ENCODE measurements at places on chromosomes 12 and 14.

DNA sequence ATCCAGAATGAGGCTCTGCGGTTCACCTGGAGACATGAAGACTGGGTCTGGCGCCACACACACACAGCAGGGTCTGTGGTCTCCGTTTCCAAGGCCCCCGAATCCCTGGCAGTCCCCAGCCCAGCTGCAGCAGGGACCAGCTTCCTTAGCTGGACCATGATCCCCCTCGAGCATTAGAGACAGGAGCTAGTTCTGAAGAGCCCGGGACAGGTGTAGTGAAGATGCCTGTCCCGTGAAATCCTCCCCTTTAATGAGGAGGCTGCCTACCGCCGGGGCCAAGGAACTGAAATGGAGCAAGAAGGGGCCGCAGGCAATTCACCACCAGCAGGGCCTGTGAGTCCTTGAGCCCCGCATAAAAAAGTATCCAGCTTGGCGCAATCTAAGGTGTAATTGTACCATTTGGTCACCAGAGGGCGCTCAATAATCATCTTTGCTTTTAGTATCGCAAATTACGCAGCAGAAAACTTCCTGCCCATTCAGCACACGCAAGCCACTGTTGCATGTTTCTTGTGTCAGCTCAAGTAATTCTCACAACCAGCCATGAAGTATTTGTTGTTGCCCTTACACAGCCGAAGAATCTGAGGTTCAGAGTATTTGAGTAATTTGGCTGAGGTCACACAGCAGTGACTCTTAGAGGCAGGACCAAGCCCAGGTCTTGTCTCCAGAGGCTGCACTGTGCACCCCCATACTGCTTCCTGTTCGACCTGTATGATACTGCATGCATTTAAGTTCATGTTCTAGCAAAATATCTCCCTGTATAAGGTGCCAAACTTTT is 54.3 kb upstream of the PPP2R5C start:
- DNase-seq = no peak

DNA sequence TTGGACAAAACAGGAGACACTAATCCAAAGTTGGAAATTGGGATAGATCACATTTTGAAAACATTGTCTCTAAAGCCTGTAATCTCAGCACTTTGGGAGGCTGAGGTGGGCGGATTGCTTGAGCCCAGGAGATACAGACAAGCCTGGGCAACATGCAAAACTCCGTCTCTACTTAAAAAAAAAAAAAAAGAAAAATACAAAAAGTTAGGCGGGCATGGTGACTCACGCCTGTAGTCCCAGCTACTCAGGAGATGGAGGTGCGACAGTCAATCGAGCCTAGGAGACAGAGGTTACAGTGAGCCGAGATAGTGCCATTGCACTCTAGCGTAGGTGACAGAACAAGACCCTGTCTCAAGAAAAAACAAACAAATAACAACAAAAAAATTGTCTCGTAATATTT is 152.1 kb downstream of the MGAT4C start:
- no peak for DNase-seq

DNA sequence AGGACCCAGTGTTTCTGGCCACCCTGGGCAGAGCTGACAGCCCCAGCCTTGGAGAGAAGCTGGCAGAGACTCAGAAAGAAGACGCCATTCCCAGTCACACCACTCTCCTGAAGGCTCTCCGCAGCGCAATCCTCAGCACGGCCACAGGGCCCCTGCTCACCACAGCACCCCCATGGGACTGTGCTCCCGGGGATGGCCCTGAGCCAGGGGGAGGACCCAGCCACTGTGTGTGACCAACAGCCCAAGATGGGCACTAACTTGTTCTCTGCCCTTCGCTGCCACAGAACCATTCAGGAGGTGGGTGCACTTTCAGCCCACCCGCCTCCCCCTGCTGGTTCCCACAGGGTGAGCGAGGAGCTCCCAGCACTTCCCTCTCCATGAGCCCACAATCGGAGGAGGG is 57.1 kb downstream of the CCNK start:
- DNase-seq = no peak

- DNase-seq = no peak
These were observed 4.2 kb downstream of the SERPINA10 start for GRCh38 chr14:94288610-94289465.

GRCh38 chr14:100565650-100566049 is 21.6 kb downstream of the BEGAIN start:
- DNase-seq = no peak

GRCh38 chr12:278046-278445 is 15.4 kb upstream of the SLC6A13 start:
- no peak for DNase-seq

DNA sequence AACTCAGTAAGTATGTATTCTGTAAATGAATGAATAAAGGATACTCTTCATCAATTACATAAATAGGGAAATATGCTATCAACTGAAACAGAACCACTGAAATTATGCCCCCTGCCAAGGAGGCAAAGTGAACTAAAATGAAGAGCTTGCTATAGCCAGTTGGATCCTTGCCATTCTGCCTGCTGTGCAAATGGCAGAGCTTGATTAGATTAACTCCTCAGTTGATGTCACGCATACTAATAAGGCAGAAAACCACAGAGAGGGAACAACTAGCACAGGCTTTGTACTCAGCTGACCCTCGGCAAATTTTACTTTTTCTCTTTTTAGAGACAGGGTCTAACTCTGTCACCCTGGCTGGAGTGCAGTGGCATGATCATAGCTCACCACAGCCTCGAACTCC is 36.7 kb upstream of the FERMT2 start:
- no peak for DNase-seq

GRCh38 chr14:48616931-48617330 is 941.5 kb upstream of the MDGA2 start:
- no peak for DNase-seq

DNA sequence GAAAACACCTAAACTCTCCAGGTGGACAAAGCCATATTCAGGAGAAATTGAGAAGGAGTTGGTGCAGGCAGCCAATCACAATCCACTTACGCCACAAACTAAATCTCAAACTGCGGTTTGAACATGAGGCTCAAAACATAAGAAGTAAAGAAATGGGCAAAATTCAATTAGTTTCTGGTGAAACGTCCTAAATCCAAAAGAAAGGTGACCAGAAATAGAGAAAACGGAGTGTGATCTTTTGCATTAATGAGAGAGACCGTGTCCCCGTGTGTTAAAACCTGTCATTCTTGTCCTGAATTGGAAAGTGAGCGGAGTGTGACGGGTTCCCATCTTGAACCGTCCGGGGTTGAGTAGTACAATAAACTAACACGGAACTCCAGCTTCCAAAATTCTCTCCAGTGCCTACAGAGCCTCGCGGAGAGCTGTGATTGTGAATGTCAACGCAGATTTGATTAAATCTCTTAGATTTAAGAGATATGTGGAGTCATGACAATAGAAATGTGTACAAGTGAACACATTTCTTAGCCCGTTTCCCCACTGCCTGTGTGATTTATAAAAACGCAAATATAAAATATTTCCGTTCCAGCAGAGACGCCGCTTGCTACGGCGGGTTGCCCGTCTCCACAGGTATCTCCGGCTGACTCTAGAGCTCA is 595 bp upstream of the METAP2 start:
- no peak for DNase-seq

- DNase-seq = no peak
These were observed 79.9 kb upstream of the SYT10 start for GRCh38 chr12:33519566-33519965.

GRCh38 chr14:62445570-62445969 is 599.7 kb downstream of the KCNH5 start:
- DNase-seq = no peak

DNA sequence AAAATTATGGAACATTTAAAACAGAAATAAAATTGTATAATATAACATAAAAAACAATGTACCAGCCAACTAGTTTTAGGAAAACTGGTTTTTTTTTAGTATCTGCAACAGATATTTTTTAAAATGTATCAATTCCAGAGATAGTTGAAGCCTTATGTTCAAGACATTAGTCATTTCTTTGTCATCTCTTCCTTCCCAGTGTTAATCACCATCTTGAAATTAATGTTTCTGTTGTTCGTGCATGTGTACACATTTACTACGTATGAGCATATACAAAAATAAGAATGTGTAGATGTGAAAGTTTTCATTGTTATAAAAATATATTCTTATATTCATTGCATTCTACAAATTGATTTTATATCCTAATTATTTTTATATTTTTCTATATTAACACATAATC is 1062.1 kb downstream of the SLC6A15 start:
- DNase-seq = no peak

- no peak for DNase-seq
These were observed 188.8 kb downstream of the STXBP6 start for GRCh38 chr14:24861083-24861630.

GRCh38 chr12:56151672-56152131 is 685 bp upstream of the MYL6B start:
- DNase-seq = peak; percentile 67

GRCh38 chr12:1608713-1609119 is 14.3 kb upstream of the FBXL14 start:
- DNase-seq = no peak

- no peak for DNase-seq
These were observed 30.4 kb downstream of the FBXO34 start for GRCh38 chr14:55301437-55302121.

- DNase-seq = no peak
These were observed 180.8 kb downstream of the ERC1 start for GRCh38 chr12:1171657-1172408.

DNA sequence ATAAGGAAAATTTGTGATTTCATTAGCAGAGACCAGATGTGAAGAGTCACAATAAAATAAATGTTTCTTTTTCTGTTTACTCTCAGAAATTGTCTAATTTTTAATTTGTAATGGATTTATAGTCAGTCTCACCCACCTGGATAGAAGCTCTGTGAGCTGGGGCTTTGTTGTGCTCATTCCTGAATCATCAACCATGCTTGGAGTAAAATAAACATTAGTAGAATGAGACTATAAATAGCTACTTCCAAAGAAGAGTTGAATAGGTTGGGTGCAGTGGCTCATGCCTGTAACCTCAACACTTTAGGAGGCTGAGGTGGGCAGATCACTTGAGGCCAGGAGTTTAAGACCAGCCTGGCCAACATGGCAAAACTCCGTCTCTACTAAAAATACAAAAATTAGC is 185.3 kb upstream of the FBXO33 start:
- no peak for DNase-seq

DNA sequence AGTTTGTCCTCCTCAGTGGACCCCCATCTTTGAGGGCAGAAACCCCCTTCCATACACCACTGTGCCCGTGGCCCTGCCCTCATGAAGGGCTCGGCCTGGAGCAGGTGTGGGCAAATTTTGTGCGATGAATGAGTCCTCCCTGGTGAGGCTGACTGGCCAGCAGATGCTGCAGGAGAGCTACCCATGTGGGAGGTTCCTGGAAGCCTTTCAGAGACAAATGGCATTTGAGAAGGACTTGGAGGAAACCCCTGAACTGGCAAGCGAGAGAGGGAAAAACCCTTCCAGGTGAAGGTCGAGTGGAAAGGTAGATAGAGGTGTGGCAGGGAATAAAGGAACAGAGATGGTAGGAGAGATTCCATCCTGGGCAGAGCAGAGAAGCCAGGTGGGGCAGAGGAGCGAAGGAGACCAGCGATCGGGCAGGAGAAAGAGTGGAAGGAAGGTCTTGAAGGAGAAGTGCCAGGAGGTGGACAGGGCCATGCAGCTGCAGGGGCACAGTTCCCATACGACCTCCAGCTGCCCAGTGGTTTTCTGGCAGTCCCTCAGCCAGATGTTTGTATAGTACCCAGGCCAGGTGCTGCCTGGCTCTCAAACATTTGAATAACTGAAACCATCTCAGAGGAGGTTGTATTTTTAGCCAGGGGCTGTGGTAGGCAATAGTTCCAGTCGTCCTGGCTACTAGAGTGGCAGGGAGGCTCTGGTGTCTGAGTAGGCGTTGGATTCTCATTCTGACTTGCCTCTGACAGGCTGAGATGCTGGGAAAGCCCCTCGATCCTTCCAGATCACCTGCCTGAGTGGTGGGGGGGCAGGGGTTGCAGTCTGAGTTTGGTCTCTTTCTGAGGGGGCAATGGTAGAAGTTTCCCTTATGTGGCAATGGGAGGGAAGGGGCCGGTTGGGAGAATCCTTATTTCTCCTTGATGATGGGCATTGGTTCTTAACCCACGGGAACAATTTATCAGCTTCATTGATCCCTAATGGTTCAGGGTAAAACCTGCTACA is 40.1 kb downstream of the FBXL14 start:
- DNase-seq = no peak

- no peak for DNase-seq
These were observed 293.7 kb downstream of the BTG1 start for GRCh38 chr12:91851741-91852477.

DNA sequence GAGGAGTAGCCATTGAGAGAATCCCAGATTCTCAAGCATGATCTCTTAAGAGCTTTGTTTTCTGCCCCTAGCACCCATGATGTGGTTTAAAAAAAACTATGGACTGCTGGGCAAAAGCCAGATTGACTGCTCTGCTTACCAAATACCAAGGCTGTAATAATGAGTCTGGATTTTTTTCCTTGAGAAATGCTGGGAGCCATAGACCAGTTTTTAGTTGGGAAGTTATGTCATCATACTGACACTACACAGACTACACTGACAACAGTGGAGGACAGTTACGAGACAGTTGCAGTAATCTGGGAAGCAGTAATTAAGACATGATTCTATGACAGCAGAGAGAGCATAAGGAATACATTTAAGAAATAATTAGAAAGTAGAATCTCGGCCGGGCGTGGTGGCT is 35.8 kb downstream of the SPATA7 start:
- no peak for DNase-seq

DNA sequence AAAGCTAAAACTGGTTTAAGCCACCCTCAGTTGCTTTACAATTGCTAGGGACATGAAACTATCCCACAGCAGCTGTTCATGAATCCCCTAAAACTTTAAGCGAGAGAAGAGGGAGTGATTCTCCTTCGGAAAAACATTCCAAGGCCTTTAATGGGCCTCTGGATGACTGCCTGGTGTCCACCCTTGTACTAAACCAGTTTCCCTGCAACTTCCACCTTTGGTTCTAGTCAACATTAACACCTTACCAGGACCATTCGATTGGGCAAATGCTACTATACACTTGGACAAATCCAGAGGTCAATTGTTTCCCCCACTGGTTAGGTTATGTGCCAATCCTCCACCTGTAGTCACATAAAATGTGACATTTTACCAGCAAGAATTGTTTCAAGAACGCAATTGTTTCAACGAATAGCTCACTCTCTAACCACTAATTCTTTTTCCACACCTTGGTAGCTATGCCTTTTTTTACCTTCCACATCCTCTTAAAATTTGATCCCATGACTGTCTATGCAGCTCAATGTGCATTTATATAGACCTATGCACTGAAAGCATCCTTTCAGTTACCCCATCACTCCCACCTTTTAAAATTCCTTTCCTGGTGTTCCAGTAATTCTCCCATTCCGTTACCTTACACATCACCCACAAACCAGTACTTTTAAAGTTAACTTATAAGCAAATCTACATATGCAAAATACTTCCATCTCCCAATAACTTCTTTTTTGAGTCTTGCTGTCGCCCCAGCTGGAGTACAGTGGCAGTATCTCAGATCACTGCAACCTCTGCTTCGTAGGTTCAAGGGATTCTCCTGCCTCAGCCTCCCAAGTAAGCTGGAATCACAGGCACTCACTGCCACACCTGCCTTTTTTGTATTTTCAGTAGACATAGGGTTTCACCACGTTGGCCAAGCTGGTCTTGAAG is 3.6 kb downstream of the UBC start:
- DNase-seq = no peak

Data from stimulated activated CD4-positive, alpha-beta T cell treated with anti-CD3 and anti-CD28 coated beads, Interleukin-4, amount 100 ng/mL, for 48 hours (primary cell).